Inflammatory macrophage treated with lipopolysaccharide for 4 hours (primary cell): ENCODE measurements at places on chromosomes 7 and 10.

DNA sequence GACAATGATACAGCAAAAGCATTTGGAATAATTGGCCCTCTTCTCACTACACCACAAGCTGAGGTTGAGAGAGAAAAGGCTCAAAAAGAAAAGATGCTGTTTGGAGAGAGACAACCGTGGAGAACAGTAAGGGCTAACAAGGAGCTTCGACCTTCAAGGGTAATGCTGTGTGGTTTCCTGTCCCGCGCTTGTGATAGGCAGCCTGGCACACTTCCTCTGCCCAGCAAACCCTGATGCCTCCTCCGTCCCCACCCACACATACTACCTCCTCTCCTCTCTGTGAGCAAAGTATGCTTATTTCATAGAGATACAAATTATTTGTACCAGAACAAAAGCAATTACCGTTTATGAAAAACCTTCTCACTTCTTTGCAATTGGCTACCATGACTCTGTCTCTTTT lies 755.4 kb downstream of the KCNMA1 start:
- DNase-seq: peak; percentile 36

GRCh38 chr7:118214833-118215182 lies 9.7 kb upstream of the ANKRD7 start:
- DNase-seq: no peak

GRCh38 chr7:130299866-130300265 lies 6.9 kb downstream of the CPA4 start:
- DNase-seq: no peak

GRCh38 chr10:88370713-88371112 lies 212.4 kb downstream of the RNLS start:
- no peak for DNase-seq

DNA sequence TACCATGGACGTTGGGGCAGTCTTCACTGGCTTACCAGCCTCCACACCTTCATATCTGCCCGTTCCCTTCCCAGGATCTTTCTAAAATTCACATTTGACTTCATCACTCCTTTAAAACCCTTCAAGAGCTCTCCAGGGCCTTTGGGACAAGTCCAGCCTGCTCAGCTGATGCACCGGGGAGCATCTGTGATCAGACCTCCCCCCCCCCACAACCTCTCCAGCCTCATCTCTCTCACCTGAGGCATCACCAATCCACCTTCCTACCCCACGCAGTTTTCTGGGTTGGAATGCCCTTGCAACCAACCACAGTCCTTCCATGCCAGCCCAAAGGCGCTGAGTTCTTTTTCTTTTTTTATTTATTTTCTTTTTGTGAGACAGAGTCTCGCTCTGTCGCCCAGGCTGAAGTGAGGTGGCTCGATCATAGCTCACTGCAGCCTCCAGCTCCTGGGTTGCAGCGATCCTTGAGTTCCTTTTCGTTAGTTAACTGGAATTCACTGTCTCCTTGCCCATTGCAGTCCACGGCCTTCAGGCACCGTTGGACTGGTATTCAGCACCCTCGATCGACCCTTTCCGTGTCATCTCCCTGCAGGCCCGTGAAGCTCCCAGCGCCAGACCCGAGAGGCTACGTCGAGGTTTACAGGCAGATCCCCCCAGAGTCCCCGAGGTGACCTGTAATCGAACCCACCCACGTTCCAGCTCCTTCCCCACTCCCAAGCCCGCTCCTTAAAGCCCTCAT lies 654 bp downstream of the ALKBH4 start:
- peak; percentile 2 for DNase-seq

- no peak for DNase-seq
These were observed 134.0 kb downstream of the PTPRN2 start for GRCh38 chr7:158453663-158454062.

DNA sequence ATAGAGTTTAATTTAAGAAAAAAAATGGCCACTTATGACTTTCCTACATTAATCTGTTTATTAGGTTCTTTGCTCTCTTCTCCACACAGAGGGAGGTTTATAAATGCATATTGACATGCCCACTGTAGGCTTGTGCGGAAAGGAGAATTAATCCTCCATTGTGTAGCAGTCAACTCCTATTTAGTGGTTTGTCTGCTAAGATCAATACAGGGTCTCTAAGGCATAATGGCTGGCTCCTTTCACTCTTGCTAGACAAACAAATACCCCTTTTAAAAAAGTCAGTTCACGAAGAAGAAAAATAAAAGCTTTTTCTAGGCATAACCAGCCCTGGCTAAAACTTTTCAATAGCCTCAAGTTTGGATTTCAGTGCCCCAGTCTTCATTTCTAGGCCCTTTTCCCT lies 141.6 kb downstream of the TSPAN12 start:
- no peak for DNase-seq

GRCh38 chr10:113273181-113274163 lies 279.4 kb upstream of the HABP2 start:
- DNase-seq: peak; percentile 82

DNA sequence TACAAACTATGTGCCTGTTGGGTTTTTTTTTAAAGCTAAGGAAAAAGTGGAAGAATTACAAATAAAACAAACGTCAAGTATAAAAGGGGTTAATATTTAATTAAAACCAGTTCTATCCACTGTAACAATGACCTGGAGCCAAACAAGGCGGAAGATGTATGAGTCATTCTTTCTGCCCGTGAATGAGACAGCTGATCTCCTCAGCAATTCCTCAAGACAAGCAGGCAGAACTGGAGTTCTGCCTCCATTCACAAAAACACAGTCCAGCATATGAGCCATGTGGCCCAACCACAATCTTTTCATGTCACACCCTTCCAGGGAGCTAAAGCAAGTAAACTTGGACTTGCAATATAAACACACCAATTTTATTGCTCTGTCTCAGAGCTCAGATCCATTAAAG lies 8.4 kb downstream of the ETV1 start:
- DNase-seq: no peak

DNA sequence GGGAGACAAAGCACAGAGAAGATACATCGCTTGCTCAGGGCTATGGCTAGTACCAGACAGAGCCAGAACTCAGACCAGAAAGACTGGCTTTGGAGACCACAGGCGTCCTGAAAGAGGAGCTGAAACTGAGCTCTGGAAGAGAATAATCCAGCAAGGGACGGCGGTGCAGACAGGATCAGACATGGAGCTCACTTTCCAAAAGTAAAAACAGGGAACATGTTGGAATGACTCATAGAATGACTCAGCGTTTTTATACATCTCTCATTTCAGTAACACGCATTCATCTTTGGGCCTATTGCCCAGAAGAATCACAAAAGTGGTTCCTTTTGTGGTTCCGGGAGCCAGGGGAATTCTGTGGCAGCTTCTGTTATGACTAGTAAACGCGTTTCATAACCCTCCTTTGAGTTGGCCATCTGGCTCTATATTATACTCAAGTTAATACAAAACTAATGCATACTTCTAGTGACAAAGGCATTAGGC lies 37.2 kb downstream of the PLEKHS1 start:
- peak; percentile 75 for DNase-seq

DNA sequence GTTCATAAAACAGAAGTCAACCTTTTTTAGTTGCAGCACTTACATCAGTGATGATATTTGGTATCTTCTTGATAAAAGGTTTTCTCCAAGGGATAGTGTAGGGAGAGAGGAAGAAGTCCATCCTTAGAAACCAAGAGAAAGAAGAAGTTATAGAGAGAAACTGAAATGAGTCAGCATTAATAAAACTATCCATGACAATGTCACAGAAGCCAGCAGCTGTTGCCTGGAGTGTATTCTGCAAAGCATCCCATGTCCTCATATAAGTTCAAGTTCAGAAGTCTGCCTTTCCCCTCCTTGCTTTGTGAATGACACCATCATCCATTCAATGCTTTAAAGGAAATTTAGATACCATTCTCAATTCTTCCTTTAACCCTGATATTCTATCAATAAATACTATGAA lies 14.4 kb upstream of the COL1A2 start:
- DNase-seq: no peak

GRCh38 chr10:35458500-35459448 lies 122.5 kb downstream of the CCNY start:
- DNase-seq: no peak

- DNase-seq: peak; percentile 90
These were observed 89.2 kb downstream of the RNF216 start for GRCh38 chr7:5692112-5692844.

GRCh38 chr7:158034571-158034970 lies 553.1 kb downstream of the PTPRN2 start:
- no peak for DNase-seq

GRCh38 chr10:29344073-29344820 lies 55.4 kb downstream of the LYZL1 start:
- peak; percentile 60 for DNase-seq

GRCh38 chr7:83366629-83367028 lies 203.9 kb upstream of the PCLO start:
- no peak for DNase-seq

GRCh38 chr7:116698930-116699721 lies 27.1 kb downstream of the MET start:
- no peak for DNase-seq
